ENCODE measurements at places on chromosomes 3 and 15. TPM values are rescaled to one million over a fixed set of nuclear protein-coding genes. Genes with fewer than 3 reads are reported as not detected.

Gene ADGRG7
- 17.0 TPM for total RNA-seq

Gene CLDN16
- total RNA-seq, result 1.2 TPM

Gene HMCES
- total RNA-seq, result 19.1 TPM

Gene DUOXA2
- total RNA-seq, result not detected

Gene LRRN1
- total RNA-seq, result 0.28 TPM

Gene MESP2
- total RNA-seq, result 0.15 TPM

All from left lobe of liver (tissue), 2 donors.